ENCODE measurements at places on chromosomes 5 and 9.

DNA sequence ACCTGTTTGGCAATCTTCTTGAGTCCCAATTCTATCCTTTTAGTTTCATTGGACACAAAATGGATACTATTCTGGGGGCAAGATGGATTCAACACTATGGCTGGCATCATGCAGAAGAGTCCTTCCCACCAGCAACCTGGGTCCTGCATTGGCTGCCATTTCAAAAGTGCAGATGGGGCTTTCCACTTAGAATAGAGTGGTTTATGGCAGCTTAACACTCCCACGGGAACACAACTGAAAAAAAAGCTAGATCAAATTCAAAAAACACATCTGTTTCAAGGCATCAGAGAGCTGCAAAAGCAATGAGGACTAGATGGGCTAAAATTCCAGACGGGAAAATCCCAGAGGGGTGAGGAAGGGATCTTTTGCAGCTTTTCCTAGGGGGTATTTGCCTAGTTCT, 11.2 kb upstream of the HMHB1 start:
- DNase-seq: no peak

DNA sequence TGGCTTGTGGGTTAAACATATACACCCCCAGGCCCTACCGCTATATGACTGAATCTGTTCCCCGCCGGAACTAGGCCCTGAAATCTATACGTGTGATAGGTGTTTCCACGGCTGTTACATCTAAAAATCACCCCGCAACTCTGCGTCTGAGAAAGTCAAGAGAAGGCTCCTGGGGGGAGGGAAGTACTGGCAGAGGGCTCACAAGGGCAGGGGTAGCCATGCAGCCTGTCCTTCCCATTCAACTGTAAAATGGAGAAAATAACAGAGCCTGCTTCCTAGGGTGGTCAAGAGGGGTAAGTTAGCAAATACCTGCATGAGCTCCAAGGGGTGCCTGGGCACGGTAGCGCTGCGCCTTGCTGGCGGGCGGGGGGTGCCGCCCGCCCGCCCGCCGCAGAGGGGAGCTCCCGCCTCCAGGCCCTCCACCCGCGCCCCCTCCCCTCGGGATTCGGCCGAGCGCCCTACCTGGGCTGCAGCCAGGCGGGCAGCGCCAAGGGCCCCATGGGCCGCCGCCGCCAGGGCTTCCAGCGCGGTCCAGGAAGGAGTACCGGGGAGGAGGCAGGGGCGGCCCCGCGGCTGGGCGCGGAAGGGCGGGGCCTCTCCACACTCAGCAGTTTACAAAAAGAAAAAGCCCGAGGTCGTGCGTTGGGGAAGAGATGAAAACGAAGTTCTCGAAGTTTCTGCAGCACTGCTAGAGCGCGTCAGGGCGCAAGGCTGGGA, at the start of gene HACD4:
Gene HACD4 (minus strand): TSS at position 550 of the 717 bp plus-strand sequence. CDS start 50 bp downstream, at position 500.
- DNase-seq: peak; percentile 66

GRCh38 chr5:82793808-82794419, 283.3 kb downstream of the TMEM167A start:
- DNase-seq: peak; percentile 61

DNA sequence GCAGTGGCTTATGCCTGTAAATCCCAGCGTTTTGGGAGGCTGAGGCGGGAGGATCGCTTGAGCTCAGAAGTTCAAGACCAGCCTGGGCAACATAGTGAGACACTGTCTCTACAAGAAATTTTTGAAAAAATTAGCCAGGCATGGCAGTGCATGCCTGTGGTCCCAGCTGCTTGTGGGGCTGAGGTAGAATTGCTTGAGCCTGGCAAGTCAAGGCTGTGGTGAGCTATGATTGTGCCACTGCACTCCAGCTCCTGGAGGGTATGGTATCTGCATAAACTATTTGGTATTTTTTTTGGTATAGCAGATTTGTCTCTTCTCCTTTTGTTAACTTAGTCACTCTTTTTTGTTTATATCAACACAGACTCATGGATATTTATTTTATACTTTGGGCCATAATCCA, 61.5 kb upstream of the TEX48 start:
- no peak for DNase-seq

DNA sequence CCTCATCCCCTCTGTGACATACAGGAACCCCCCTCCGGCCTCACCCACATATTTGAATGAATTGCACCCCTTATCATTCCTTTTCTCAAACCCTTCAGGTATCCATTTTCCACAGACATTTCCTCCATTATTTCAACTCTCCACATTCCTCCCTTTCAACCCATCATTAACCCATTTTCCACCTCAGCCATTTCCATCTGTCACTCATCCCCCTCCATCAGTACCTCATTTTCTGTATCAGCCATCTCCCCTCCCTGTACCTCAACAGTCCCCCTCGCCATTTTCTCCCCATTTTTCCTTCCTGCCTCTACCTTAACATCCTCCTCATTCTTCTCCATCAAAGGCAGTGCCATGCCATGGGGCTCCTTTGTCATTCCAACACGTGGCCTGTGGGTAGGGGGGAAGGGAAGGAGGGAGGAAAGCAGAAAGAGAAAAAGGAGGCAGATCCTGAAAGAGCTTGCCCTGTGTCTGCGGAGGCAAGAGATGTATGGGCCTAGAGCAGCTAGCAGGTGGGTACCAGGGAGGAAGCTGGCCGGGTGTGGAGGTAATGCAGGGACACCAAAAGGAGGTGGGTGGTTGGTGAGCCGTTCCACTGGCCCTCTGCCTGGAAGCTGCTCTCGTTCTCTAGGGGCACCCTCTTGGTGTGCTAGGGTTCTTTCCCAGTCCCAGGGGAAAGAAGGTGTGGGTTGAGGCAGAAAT, 1.5 kb downstream of the DNAJB5 start:
- DNase-seq: no peak

GRCh38 chr9:131885144-131885609, 145.3 kb upstream of the RAPGEF1 start:
- DNase-seq: no peak

- no peak for DNase-seq
Observed at GRCh38 chr5:21049901-21050300, 1061.9 kb upstream of the CDH18 start.

DNA sequence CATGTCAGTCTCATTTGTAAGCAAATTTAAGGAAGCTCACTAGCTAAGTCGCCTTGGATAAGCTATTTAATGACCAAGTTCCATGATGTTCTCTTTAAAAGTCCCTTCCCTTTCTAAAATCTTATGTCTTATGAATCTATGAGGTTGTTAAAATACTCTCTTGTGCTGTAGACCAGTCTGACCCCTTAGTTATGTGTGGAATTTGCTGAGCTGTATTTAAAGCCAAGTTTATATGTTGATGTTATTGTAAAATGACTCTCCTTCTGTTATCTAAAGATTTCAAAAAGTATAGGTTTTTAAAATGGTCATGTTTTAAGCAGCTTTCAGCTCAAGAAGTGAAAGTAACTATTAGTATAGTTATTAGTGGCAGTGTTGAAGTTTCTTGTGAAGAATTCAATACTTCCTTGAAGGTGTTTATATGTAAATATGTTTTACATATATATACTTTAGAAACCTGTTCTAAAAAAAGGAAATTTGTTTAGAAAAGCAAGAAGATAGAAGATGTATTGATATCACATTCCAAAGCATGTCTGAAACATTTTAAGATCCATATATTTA, 92.2 kb downstream of the CDC42SE2 start:
- DNase-seq: no peak

DNA sequence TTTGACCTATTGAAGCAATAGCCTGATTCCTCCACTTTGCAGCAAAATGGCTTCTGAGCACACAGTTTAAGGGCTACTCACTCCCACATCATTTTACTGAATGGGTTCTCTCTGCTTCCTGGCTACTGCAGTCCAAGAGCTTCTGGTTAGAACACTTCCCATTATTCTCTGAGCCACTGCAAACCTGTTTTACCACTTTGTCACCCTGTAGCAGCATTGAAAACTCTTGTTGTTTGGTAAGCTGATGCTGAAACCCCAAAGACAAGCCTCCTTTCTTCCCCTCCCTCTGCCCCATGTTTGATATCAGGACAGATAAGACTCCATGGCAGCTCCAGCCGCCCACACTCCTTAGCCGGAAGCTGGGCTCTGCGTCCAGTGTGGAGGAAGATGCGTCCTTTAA, 84.4 kb upstream of the RARS1 start:
- DNase-seq: no peak

DNA sequence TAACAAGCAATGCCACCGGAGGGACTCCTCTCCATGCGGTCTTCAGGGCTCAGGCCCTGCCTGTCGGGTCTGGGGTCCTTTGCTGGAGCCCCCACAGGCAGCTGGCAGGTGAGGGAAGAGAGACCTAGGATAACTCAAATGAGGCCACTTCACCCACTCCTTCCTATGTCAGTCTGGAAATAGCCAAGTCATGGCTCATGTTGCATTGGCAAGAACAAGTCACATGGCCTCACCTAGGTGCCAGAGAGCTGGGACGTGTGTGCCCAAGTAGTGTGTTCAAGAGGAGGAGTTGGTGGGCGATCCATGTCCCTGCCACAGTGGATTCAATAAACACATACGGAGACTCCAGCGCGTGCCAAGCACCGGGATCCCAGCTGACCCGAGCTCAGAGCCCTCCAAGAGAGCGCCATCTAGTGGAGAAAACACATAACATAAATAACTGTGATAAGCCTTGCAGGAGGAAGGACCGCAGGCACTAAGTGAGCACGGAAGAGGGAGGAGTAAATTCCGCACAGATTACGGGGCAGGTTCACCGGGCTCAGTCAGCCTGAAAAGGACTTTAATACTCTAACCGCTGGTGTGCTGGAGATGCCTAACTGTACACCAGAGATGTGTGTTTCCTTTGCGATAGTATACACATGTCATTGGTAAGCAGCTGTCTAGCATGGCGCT, 580.8 kb downstream of the CCDC171 start:
- peak; percentile 6 for DNase-seq

Data from activated CD4-positive, alpha-beta T cell treated with anti-CD3 and anti-CD28 coated beads, Interleukin-2, amount 50 U/mL, for 48 hours (primary cell).